ENCODE measurements at places on chromosomes 1 and 21. TPM values are rescaled to one million over a fixed set of nuclear protein-coding genes. Genes with fewer than 3 reads are reported as not detected.
A peak's percentile ranks its signal among the peaks of the same experiment; 100 is the strongest.

GRCh38 chr1:213464786-213465460 is 413.9 kb downstream of the RPS6KC1 start:
- no peak for DNase-seq

GRCh38 chr1:22527122-22527521 is 36.2 kb upstream of the EPHA8 start:
- DNase-seq: no peak

DNA sequence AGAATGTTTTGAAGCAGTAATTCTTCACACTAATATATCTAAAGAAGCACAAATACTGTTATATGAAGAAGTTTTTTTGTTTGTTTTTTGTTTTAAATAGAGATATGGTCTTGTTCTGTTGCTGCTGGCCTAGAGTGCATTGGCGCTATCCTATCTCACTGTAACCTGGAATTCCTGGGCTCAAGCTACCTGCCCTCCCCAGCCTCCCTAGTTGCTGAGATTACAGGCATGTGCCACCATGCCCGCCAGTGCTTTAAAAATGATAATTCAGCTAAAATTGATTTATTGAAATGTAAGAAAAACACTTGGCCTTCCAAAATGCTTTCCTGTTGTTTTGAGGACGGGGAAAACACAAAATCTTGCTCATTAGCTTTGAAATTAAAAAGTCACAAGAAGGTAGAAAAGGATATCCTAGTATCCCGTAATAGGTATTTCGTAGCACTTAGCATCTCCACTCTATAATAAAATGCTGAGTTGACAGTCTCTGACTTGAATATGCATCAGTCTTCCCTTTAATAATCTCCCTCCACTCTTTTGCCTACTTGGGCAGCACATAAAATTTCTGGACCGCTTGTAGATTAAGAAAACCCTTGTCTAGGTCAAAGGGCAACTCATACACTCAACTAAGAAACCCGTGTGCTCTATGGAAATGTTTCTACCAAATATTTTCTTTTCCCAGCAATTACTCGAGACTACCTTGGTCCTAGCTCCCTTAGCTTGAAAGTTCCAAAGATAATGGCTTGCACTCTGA is 1.3 kb downstream of the SCYL3 start:
- peak; percentile 3 for DNase-seq

DIRAS3 gene
- total RNA-seq: not detected
